ENCODE measurements at places on chromosomes 7 and 10. TPM values are rescaled to one million over a fixed set of nuclear protein-coding genes. Genes with fewer than 3 reads are reported as not detected.

DNA sequence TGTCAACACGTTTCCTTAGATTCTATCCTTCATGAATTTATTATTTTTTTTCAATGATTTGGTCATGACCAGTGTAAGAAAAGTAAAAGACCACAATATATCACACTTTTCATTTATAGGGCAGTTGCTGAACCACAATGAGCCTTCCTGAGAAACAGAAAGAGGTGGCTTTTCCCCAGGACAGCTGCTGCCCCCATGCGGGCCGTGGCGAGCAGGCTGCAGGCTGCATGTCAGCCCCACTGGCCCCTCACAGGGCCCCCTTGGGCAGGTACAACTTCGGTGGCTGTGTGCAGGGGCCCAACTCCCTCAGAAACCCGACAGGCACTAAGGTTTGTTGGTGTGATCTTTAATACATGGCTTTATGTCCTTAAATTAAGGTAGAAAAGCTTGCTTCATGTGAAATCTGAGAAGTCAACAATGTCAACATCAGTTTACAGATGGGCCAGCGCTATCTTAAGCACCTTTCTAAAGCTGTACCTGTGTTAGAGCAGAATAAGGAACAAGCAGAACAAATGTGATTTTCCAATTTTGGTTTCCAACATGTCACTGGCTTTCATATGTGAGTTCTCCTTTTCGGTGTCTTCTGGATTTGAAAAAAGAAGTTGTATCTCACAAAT, 10.6 kb downstream of the BEND7 start:
- ATAC-seq, result peak; percentile 61

- ATAC-seq, result peak; percentile 49
Measured at GRCh38 chr10:99870123-99870730, 87.8 kb downstream of the ABCC2 start.

DNA sequence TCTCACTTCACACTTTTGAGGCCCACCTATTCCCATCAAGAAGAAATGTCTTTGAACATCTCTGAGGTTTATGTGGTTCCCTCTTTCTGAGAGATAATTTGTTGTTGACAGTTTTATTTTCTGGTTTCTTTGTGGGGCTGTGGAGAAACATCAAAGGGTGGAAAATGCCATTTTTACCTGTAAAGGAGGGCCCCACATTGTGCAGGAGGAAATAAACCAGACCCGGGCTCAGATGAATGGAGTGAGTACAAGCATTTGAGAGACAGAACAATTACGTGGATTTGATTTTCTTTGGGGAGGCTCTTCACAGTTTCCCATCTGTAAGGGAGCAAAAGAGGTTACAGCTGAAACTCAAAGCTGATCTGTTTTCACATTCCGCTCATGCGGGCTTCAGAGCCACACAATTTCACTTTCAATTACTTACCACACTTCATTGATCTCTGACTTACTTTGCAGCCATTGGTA, 29.8 kb downstream of the ITPRIP start:
- no peak for ATAC-seq

DNA sequence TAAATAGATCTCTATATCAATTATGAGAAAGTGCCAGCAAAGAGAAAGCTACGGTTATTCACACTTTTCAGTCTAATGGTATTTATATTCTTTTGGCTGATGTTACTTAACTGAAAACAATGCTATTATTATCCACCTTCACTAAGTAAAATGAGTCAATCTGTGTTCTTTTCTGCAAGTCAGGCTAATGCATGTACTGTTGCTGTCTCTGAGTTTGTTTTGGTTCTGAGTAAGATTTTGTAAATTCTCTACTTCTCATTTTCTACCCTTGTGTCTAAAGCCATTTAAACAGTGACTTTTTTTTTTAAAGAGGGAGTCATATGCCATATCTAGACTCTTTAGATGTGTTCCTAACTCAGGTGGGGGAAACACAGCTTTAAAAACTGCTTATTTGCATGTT, 7.5 kb downstream of the VWC2 start:
- no peak for ATAC-seq

GRCh38 chr7:32323712-32324111, 166.5 kb downstream of the LSM5 start:
- ATAC-seq, result no peak

DNA sequence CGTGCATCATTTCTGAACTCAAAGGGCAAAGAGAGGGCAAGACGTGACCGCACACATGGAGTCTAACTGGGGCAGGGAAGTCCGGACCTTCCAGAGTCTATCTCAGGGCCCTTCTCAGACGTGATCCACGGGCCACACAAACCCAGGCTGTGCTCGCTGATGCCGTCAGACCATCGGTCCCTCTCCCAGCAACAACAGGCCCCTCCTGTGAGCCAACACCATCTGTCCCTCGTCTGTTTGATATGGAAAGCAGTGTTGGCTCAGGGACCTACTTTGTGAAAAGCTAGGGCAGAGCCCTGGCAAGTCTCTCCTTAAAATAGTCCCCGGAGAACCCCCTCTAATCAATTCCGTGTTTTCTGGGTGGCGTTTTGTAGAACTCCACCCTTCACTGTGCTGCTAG, 208.8 kb downstream of the TCERG1L start:
- ATAC-seq, result no peak

- no peak for ATAC-seq
Measured at GRCh38 chr10:121579656-121580055, 18.6 kb downstream of the FGFR2 start.

GRCh38 chr7:25134358-25135010, 9.4 kb upstream of the CYCS start:
- ATAC-seq, result no peak

GRCh38 chr7:42285383-42285824, 48.4 kb upstream of the GLI3 start:
- no peak for ATAC-seq

DNA sequence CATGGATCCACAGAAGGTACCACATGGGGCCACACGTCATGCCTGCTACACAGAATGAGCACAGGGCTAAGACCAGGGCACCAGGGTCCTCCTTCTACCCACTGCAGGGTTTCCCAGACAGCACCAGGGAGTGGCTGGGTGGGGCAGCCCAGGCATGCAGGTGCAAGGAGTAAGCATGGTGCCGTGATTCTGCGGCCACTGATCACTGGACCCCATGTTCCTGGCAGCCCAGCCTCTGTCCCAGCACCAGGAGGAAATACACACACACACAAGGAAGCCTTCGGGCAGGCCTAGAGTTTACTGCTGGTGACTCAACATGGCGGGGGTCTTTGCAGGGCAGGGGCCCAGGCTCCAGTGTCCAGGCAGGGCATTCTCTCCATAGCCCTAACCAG, 13.9 kb downstream of the ATP6V1F start:
- no peak for ATAC-seq

GRCh38 chr10:131310142-131310541, 1.4 kb downstream of the TCERG1L start:
- ATAC-seq, result no peak

DNA sequence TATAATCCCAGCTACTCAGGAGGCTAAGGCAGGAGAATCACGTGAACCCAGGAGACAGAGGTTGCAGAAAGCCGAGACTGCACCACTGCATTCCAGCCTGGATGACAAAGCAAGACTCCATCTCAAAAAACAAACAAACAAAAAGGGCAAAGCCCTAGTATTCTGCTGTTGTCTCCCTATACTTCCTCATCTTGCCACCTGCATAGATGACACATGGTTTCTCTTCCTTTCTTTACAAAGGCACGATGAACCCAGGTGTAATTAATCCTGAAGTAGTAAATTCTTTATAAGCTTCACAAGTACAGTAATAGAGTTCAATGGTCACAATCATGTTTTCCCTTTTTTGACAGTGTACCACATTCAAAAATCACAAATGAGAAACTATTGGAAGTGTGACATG, 9.8 kb upstream of the ZNF727 start:
- ATAC-seq, result no peak

DNA sequence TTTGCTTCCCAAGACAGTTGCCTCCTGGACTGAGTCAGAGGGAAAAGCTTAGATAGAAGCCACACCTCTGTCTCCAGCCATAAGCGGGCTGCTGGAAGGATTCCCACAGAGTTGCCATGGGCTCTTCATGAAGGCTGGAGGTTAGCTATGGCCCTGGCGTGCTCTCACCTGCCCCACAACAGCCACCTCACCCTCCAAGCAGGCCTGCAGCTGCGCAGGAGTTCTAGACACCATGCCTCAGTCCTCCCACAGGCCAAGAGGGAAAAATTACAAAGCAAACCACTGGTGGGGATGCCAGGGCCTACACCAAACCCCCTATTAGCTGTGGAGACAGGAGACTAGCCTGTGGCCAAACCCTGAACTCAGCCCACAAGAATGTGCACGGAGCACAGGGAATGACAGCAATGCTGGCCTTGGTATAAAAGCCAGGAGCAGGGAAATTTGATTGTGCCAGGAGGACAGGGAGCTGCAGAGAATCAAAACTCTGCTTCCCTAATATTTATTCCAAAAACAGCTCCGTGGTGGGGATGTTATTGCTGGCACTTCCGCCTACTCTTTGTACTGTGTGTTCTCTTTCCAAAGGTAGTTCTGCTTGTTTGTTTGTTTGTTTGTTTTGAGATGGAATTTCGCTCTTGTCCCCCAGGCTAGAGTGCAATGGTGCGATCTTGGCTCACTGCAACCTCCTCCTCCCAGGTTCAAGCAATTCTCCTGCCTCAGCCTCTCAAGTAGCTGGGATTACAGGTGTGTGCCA, 60.3 kb upstream of the STK17A start:
- ATAC-seq, result no peak

DNA sequence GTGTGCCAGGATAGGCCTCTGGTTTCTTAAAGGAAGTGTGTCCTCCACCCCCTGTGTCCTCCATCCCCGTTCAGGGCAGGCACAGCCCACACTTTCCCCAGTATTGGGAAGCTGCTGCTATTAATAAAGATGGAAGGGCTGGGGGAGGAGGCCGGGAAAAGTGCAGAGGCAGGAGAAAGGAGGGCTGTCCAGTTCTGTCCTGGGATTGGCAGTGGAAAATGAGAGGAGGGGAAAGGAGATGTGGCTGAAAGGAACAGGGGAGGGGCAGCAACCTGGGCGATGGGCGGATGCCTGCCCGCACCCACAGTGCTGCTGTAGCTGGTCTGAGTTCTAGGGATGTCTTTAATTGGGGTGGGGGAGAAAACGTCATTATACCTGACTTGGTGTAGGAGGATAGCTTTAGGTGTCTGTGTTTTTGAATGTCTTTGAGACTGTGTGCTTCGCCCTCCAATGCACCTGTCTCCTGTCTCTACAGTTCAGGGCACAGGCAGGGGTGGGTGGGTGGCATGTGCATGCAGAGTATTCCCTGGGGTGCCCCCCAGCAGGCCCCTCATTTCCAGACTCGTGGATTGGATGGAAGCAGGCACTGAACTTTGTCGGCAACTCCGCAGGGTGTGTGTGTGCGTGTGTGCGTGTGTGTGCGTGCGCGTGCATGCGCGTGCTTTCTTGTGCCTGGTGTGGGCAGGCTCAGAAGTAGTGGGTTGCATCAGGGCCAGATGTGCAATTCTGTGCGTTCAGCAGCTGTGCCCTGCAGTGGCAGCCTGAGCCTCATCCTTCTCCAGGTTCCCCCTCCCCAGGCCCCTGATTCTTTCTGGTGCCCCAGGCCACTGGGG, 2.5 kb downstream of the TRIM8 start:
- peak; percentile 11 for ATAC-seq

GRCh38 chr7:3336042-3336665, 35.1 kb downstream of the SDK1 start:
- ATAC-seq, result no peak

DNA sequence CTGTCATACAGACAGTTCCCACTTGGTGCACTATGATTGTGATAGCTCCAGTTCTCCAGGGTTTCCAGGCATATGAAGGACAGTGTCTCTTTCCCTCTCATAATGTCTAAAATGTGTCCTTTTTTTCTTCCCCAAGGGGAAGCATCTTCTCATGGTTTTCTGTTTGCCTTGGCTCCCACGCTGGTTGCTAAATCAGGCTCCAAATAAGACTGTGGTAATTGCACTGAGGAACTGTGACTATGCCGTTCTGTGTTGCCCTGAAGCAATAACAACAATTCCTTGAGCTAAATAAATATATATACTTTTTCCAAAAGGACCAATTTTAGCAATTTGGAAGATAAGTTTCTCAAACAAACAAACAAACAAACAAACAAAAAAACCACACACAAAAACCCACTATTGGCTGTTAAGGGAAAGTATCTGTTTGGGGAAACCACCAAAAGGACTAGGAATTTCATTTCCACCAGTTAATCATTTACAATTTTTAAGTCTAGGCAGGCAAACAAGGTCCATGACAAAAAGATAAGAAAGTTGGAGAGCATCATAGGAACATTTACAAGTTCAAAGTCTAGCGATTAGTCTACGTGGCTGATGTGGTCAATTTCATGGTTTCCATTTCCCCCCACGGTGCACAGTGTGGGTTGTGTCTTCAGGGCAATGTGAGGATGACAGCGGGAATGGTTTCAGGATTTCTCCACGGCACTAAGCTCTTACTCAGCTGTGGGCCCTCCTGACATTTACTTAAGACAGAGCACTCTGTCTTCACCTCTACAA, 62.4 kb downstream of the THNSL1 start:
- no peak for ATAC-seq

DNA sequence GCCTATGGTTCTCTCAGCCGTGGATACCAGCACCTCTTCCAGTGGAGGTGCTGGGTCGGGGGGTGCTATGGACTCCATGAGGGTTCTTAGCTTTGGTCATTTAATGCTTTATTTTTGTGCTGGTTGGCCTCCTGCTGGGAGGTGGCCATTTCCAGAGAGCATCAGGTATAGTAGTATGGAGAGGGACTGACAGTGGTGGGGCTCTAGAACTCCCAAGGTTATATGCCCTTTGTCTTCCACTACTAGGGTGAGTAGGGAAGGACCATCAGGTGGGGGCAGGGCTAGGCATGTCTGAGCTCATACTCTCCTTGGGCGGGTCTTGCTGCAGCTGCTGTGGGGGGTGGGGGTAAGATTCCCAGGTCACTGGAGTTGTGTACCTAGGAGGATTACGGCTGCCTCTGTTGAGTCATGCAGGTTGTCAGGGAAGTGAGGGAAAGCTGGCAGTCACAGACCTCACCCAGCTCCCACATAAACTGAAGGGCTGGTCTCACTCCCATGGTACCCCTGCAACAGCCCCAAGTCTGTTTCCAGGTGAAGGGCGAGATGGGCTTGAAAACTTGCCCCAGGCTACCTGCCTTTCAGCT, 763.2 kb upstream of the LRRTM3 start:
- ATAC-seq, result no peak

PLXNA4 gene
- total RNA-seq, result 3.4 TPM

VOPP1 gene
- 45.7 TPM for total RNA-seq

MMP21 gene
- total RNA-seq, result 0.14 TPM

CDHR3 gene
- 7.2 TPM for total RNA-seq

RAPGEF5 gene
- 5.2 TPM for total RNA-seq

ZPBP gene
- not detected for total RNA-seq

PON1 gene
- total RNA-seq, result not detected

CAV2 gene
- 12.5 TPM for total RNA-seq

ADARB2 gene
- 0.25 TPM for total RNA-seq

HOGA1 gene
- 1.4 TPM for total RNA-seq

All from motor neuron (in vitro differentiated cells).